Cortex of kidney (tissue), 1 donor: ENCODE measurements at places on chromosomes 3 and 15.

DNA sequence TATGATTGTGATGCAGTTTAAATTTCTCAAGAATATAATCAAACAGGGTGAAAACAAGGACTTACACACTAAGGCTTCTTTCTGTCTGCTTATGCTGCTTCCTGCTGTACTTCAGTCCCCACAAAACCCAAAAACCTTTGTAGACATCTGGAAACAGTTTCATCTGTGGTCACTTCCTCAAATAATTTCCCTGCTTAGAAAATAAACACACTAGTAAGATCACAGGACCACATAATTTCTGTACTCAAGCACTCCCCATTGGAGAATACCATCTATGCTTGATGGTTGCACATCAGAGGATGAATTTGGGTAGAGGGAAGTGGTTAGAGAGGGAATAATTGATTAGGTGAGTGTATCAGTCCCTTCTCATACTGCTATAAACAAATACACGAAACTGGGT lies 266.2 kb downstream of the LSAMP start:
- DNase-seq = no peak

GRCh38 chr3:151724576-151725562 lies 8.9 kb upstream of the AADACL2 start:
- DNase-seq = no peak

GRCh38 chr3:53994986-53995603 lies 103.4 kb upstream of the SELENOK start:
- no peak for DNase-seq

DNA sequence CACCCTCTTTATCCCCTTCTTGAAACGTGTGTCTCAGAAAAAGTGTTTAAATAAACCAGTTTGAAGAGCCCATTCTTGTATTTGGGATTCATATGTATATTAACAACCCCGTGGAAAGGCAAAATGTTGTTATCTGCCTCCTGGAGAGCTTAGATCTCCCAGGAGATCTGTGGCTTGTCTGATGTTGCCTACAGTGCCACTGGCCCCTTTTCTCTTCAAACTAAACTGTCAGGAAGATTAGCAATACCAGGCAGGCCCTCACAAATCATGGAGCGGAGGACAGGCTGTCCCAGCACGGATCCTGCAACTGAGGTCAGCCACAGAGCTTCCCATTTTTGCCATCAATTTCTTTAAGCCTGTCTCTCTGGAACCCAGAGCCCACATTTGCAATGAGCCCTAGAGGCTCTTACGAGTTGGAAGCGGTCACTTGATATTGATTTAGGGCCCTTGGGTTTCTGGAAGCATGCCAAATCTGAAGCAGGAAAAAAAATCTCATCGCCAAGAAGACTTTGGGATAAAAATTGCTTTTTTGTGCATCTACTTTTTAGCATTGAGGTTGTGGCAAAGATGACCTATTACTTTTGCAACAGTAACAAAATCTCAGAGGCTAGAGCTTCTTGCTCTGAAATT lies 234.1 kb downstream of the OPA1 start:
- DNase-seq = no peak

DNA sequence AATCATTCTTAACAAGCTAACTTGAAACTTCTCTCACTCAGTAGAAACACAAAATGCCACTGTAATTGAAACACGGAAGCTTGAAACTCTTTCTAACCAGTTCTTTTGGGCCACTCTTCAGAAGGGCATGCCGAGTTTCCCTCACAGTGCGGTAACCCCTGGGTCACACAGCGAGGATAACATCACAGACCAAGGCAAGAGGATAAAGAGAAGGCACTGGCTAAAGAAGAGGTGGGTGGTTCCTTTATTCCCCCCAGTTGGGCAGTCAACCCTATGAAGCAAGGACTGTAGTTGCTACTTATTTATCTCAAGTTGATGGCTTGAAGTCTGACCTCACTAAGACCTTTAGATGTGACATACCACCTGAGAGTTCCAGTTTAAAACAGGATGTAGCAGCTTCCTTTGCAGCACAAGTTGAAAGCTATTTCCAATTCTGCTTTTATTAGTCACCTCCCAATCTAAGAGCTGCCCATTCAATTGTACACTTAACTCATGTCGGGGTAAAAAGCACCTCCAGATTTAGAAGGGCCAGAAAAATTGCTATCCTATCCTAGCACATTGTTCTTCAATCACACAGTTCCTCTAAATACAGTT lies 272.4 kb downstream of the TIGIT start:
- DNase-seq = no peak

GRCh38 chr3:157257101-157257500 lies 97.2 kb upstream of the CCNL1 start:
- DNase-seq = no peak

DNA sequence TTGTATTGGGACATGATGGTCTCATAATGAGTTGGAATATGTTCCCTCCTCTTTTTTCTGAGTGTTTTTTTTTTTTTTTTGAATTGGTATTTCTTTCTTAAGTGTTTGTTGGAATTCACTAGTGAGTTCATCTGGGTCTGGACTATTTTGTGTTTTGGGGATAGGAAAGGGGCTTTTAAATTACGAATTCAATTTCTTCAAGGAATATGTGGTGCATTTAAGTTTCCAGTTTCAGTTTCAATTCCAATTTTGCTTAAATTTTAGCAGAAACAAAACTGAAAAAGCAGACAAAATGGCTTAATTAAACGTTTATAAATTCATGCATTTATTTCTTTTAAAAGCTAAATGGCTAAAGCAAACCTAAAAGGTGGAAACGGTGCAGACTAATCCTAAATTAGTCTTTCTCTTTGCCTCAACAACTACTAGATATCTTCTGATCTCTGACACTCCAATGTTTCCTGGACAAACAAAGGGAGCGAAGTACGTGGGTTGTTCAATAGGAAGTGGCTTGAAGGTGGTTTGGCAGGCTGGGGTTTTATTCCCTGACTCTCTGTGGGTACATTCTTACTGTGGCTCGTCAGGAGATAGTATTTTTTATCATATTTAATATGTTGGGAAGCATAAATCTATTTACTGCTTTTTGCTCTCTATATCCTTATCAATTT lies 50.0 kb upstream of the CORO2B start:
- DNase-seq = no peak

GRCh38 chr15:55319537-55320237 lies 665 bp downstream of the PIGB start:
- DNase-seq = no peak

GRCh38 chr3:104632521-104632920 lies 734.2 kb upstream of the ALCAM start:
- no peak for DNase-seq

- DNase-seq = no peak
These were observed 42.9 kb downstream of the WNT7A start for GRCh38 chr3:13836658-13837587.

- no peak for DNase-seq
These were observed 59.9 kb downstream of the AP4E1 start for GRCh38 chr15:50968353-50968752.

DNA sequence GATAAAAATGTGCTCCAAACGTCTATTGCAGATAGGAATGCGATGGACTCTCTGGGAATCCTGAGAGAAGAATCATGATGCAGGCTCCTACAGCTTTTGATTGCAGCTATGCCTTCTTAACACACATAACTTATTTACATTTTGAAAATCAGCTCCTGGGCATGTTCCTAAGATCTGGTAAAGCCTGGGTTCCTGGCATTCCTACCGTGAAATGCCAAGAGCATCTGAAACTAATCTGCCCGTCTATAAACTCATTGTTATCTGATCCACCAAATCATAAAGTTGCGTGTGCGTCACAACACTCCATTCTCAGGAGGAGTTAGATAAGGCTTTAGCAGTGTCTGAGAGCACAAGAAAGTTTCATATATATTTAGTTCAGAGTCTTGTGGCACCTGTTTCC lies 79.0 kb upstream of the VGLL3 start:
- DNase-seq = no peak

DNA sequence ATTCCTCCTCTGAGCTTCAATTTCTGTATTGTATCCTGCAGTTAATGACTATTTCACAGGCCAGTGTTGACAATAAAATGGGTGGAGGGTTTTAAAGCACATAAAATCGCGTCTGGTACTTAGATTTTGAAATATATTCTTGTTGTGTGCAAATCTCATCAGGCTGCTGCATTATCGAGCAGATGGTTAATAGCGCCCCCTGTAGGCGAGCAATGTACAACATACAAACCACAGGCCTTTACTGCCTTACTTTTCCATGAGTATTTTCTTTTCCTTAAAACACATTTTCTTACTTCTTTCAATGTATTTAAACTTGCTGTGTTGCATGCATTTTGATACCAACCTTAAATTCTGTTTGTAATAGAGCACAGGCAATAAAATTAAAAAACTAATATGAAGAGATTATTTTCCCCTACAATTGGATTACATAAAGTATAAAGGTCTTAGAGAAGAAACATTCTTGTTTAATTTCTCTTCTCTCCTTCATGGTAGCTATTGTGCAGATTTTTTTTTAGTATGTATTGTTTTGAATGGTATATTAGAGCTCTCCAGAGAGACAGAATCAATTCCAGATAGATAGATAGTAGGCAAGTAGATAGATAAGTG lies 608.4 kb downstream of the CADM2 start:
- no peak for DNase-seq

DNA sequence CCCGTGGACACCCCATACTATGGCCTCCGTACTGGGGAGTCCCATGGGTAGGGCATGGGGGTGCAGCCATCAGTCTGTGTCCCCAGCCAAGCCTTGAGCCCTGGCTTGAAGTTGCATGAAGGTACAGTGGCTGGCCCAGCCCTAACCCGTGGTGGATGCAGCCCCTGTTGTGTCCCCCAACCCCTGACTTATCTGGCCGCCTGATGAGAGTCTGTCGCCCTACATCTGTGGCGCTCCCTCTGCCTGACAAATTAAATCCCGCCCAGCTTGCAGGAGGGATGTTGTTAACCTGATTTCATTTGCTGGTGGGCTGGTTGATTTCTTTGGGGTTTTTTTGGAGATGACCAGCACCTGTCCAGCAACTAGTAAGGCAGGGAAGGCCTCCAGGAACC lies 186.1 kb downstream of the APBA2 start:
- no peak for DNase-seq

GRCh38 chr15:35934383-35935049 lies 388.6 kb upstream of the DPH6 start:
- no peak for DNase-seq

GRCh38 chr15:48040166-48040817 lies 80.5 kb upstream of the SLC24A5 start:
- DNase-seq = no peak

- DNase-seq = no peak
These were observed 15.0 kb downstream of the IL12A start for GRCh38 chr3:160003520-160004128.

DNA sequence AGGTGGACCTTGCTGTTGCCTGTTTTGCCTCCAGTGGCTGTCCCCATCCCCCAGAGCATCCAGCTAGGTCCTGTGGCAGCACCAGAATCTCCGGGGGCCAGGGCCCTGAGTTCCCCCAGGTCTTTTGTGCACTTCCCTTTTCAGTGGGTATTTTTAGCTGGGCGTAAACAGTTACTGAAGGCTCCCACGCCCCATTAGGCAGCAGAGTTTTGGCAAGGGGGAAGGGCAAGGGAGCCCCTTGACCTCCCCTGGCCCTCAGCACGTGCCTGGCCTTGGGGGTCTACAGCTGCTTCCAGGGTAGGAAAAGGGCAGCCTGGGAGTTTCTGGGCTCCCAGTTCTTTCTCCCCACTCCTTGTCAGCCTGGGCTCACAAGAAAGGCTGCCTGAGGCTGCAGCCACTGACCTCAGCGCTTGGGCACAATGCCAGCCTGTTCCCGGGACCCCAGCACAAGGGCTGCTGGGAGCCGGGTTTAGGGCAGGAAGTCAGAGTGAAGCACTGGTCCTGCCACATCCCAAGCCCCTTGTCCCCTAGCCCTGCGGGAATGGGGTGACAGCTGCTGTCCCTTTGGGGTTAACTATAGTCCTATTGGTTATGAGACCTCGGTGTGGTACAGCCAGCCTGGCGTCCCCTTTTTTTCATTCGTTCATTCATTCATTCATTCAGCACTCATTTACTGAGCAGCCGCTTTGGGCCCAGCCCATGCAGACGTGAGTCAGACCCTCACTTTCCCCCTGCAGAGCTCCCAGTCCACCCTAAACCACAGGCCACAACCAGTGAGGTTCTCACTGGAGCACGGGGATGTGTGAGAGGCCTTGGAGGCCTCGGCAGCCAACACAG lies 8.4 kb downstream of the CSK start:
- DNase-seq = no peak

DNA sequence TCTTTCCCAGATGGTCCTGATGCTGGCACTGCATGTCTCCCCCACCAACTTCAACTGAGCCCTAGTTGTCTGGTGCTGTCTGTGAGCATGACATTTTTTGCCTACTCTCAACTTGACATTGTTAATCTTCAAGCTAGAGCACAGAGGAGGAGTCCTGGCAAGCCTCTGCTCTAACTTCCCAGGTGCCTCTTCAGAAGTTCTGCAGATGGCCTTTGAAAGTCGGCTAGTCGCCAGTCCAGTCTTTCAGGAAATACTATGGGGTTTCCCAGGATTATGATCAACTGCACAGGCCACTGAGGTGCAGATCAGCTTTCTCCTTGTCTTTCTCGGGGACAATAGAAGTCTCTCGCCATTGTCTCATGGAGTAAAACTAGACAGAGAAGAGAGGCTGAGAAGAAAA lies 86.7 kb downstream of the ST8SIA2 start:
- no peak for DNase-seq

- DNase-seq = no peak
These were observed 5.1 kb upstream of the DNAJA4 start for GRCh38 chr15:78259232-78259631.

- no peak for DNase-seq
These were observed 101.3 kb downstream of the UBE2E2 start for GRCh38 chr3:23304424-23304823.

GRCh38 chr15:80240276-80240675 lies 11.7 kb downstream of the CTXND1 start:
- no peak for DNase-seq

- no peak for DNase-seq
These were observed 45.9 kb downstream of the SLC12A8 start for GRCh38 chr3:125166599-125167136.

DNA sequence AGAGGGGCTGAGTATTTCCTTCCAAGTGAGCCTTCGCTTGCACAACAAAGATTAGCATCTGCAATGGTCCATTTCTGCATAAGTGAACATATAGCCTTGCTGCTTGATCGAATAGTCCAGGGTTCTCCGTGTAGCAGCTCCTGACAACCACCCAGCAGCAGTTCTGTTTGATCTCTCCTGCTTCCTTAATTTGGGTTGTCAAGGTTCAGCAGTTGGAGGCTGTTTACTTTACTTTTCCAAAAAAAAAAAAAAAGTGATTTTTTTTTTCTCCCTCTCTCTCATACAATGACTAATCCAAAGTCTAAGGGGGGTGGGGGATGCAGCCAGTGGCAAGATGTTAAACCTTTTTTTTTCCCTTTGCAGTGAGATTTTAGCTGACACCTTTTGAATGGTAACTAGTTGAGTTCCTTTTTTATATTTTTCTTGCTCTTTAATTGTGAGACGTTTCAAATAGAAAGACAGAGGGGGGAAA lies 3.6 kb downstream of the FOXP1 start:
- DNase-seq = no peak

GRCh38 chr3:47979070-47979469 lies 37.1 kb downstream of the MAP4 start:
- no peak for DNase-seq
